ENCODE measurements at places on chromosomes 12 and 14.

- DNase-seq: no peak
These were observed 464.0 kb downstream of the RAD51B start for GRCh38 chr14:68283378-68284123.

- DNase-seq: peak; percentile 71
These were observed 42.8 kb upstream of the CORO1C start for GRCh38 chr12:108773798-108774788.

GRCh38 chr14:71688576-71688975 lies 243.7 kb upstream of the RGS6 start:
- peak; percentile 60 for DNase-seq

DNA sequence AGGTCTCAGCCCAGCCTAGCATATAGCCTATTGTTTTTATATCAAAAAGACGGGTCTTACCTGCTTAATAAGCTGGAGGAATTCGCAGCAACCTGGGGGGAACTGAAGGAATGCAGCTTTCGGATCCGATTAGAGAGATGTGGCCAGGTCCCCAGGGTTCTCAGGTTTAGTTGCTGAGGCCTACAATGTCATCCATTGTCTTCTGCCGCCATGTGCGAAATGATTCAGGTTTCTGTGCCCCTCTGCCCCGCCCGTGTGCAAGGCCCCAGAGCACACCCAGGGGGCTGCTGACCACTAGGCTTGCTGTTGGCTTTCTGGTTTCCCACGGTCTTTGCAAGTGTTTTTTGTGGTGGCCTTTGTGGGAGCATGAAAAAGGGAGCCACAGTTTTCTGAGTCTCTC lies 154.5 kb upstream of the TBX3 start:
- DNase-seq: no peak

DNA sequence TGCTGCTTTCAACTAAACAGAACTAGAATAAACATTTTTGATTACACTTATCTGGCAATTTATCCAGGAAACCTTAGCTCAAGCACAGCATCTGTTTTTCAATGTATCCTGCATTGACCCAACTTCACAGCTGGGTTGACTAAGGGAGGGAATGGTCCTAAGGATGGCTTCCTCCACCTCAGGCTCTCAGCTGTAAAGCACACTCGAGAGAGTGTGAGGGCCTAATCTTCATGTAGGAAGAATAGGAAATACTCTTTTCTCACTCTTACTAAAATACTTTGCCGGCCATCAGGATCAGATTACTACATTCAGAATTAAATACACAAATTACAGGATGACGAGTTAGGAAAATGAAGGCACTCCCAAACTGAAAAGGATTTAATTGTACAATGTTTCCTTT lies 7.2 kb downstream of the SETD3 start:
- DNase-seq: no peak

DNA sequence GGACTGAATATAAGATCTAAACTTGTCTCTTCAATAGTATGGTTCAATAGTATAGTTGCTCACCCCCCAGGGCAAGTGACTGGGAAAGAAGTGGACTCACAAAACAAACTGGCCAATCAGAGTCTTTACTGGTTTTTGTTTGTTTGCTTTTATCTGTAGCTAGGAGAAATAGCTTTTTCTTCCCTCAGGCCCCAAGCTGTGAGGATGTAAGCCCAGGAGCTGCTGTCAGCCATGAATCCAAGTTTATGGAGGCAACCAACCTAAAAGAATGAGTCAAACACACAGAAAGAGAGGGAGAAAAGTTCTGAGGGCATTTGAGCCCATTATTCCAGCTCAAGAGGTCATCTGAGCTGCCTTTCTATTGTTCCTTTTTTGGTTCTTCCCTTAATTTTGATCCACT lies 375.3 kb downstream of the BCAT1 start:
- DNase-seq: no peak

DNA sequence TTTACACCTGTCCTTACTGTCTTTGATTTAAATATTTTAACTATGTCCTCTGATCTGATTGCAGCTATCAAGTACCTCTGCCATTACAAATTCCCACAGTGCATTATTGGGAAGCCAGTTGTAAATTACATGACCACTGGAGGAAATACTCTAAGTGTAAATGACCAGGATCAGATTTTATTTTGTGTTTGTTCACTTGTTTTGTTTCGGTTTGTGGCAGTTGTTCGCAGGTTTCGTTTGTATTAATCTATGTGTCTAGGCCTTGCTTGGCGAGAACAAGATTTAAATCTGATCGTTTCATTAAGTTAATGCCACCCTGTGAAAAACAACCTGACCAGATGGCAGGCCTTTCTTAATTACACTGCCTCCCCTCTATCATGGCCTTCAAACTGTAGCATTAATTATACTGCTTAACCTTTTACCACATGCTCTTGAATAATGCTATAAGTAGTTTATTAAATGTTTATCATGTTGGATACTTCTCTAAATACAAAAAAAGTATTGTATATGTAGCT lies 990.1 kb downstream of the TMTC2 start:
- no peak for DNase-seq

- peak; percentile 69 for DNase-seq
These were observed 254.8 kb downstream of the MSRB3 start for GRCh38 chr12:65533177-65533883.

DNA sequence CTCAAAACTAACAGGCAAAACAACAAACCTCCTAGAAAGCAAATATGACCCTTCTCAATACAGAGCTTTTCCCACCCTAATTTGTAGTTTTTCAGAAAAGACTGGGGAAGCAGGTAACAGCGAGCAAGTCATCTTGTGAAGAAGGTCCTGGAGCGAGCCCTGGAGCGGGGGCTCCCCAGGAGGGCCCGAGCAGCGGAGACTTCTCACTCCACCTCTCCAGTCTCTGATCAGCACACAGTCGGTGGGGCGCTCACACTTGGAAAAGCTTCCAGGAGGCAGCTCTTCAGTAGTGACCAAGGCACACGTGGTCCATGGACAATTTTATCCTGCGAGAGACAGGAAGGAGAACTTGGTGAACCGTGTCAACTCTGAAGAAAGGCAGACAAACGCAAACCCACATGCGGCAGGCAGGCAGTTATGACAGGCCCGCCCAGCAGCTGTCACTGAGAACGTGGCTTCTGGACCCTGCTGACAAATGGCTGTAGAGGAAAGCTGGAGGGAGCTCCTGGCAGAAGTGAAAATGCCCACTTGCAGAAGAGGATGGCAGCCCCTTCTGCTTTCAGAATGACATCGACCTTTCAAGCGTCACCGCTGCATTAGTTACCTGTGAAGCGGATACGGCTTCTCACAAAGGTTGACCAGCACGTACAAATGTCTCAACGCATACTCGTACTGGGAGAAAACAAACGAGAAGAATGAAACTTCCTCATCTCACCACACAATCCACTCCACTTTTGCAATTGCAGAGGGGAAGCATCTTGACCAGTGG lies 44.2 kb downstream of the LGMN start:
- DNase-seq: no peak

- peak; percentile 4 for DNase-seq
These were observed 486.4 kb downstream of the TMTC2 start for GRCh38 chr12:83172866-83173649.

DNA sequence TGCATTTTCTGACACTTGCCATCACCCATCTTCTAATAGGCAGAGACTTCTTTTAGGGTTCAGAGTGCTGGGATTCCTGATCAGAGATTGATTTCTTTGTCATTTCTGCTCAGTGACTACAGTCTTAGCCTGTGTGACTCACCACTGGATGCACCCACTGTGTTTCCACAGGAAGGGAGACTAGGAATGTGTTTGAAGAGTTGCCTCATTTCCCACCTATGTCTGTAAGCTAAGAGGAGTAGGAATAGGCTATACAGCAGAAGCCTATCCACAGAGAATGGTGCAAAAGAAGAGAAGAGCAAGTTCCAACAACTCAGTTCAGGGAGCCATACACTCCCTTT lies 60.2 kb upstream of the ACTN1 start:
- DNase-seq: peak; percentile 87

DNA sequence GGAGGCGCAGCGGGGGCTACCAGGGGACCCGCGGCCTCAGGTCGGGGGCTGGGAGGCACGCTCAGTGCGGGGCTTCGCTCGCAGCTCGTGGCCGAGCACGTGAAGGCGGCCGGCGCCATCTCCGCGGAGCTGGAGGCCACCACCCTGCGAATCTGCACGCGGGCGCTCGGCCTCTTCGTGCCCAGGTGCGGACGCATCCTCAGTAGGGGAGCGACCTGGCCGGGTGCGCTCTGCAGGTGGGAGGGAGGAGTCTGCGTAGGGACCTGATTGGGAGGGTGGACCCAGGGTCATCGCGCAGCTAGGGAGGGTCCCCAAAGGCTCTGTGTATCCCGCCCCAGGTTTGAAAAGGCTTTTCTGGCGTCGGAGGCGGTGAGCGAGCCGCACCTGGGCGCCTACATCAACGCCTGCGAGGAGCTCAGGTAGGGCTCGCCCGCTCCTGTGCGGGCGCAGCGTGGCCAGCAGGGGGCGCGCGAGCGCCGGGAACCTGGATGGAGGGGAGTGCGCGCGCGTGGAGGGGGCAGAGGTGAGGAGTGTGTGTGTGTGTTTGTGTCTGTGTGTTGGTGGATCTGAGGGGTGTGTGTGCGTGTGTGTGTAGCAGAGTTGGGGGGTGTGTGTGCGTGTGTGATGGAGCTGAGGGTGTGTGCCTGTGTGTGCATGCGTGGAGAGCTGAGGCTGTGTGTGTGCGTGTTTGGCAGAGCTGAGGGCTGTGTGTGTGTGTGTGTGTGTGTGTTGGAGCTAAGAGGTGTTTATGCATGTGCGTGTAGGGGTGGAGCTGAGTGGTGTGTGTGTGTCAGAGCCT lies 10.3 kb downstream of the EXOC3L4 start:
- no peak for DNase-seq

- no peak for DNase-seq
These were observed 26.0 kb upstream of the TESC start for GRCh38 chr12:117125272-117125613.

- DNase-seq: peak; percentile 26
These were observed 11.5 kb downstream of the FICD start for GRCh38 chr12:108526482-108527165.

DNA sequence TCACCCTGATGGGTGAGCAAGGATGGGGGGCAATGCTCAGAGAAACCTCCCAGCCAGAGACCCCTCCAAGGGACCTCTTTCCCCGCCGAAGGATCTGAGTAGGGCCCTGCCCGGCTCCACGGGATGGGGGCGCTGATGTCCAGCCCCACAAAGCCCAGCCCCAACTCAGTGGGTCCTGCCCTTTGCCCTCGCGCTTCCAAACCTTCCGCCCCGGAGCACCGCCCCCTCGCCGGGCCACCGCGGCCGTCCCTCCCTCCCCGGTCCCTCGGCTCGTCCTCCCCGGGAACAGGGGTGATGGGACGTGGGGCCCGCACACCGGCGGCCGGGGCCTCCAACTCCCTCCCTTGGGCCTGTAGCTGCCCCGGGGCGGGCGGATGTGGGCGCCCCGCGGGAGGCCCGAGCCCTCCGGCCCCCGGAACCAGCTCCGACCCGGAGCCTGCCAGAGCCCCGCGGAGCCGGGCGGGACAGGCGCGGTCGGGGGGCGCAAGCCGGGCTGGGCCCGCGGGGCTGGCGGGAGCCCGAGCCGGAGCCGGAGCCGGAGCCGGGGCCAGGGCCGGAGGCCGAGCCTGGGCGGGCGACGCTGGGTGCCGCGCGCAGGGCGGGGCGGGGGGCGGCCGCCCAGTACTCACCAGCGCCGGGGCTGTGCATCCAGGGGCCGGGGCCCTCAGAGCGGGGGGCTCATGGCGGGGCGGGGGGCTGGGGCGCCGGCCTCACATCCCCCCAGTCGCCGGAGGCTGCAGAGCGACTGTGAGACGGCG lies 386 bp downstream of the HDAC7 start:
- no peak for DNase-seq

DNA sequence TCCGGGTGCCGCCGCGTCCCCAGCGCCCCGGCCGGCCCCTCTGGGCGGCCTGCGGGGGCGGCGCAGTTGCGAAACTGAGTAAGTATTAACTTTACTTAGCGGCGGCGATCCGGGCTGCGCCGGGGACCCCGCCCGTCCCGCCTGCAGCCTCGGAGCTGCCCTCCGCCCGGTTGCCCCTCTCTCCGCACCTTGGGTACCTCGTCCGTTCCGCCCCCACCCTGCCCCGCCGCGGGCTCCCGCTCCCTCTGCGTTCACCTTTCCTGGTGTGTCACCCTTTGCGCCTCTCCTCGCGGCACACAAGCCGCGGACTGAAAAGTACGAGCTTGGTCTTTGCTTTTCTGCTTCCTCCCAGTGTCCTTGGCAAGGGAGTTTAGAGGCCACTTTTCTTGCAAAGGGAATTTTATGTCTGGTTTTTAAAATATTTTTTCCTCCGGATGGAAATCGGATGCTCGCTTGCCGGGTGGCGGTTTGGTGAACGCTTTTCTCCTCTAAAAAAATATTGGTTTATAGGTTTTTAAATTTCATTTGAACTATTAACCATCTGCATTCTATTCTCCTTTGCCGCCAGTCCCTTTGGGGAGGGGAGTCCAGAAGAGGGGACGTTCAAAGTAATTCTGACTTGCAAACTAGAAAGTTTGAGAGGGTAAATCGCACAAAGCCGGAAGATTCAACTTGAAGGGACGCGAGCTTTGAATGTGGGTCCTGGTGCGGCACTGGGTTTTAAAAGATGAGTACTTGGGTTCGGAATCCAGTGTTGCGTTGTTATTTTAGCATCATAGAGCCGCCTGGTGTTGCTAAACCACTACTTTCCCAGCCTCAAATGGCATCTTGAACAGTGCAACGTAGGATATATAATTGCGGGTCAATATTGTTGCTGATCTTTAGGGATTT lies 834 bp downstream of the RASSF8 start:
- peak; percentile 81 for DNase-seq

DNA sequence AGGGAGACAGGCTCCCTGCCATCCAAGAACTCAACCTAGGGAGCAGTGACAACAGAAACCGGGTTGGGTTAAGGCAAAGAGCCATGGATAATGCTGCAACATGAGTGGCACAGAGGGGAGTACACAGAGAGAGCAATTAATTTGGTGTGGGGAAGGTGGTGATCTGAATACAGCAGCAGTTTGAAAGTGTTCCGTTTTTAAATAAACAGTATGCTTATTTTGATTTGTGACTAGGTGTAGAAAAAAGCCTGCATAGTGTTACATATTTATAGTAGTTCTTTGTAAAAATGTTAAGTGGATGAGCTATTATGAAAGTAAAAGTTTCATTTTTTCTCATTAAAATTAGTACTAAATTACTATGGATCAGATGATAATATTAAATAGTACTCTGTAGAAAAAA lies 8.7 kb downstream of the AKAP5 start:
- DNase-seq: no peak

GRCh38 chr14:31568161-31568560 lies 7.0 kb downstream of the NUBPL start:
- DNase-seq: no peak

GRCh38 chr12:28899951-28900350 lies 249.1 kb upstream of the FAR2 start:
- DNase-seq: peak; percentile 98

DNA sequence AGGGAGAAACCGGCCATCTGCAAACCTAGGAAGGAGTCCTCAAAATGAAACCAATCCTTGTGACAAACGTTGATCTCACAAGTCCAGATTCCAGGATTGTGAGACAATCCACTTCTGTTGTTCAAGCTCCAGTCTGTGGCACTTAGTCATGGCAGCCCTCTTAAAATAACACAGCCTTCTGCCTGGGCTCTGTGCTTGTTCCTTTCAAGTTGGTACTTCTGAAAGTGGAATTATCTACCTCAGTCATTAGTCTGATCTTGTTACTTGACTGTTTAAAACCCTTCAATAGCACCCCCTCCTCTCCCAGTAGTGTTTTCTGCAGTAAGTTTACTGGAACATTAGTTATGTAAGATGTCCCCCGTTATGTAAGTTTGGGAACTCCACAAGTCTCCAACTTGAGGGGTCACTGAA lies 111.0 kb upstream of the HIF1A start:
- peak; percentile 96 for DNase-seq

Measured in fibroblast of skin of back (primary cell).